ENCODE measurements at places on chromosomes 2 and 18.

- no peak for DNase-seq
Measured at GRCh38 chr2:75765798-75766197, 55.1 kb upstream of the GCFC2 start.

DNA sequence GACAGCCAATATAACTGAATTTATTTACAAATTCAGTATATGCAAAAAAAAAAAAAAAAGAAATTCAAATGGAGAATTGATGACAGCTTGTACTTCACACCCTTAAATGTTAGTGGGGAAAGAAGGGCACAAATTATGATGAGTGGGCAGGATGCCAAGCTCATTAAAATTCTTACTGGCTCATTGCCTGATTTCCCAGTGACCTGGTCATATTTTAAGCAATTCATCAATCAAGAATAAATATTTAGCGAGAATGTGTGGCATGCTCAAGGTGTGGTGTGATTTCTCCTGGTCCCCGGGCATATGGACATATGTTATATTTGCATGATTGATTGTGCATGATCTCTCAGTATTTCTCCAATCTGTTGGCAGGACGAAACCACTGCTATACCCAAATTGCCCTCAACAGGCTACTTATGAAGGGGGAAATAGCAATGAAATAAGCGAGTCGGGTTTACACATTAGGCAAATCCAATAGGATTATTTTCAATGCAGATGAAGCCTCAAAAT lies 883.0 kb downstream of the LRRTM4 start:
- DNase-seq = no peak

- no peak for DNase-seq
Measured at GRCh38 chr2:223989856-223990232, 32.6 kb downstream of the MRPL44 start.

GRCh38 chr2:239780236-239780994 lies 244.7 kb downstream of the NDUFA10 start:
- DNase-seq = no peak

- DNase-seq = no peak
Measured at GRCh38 chr18:2293109-2293839, 278.0 kb downstream of the METTL4 start.
